ENCODE measurements at places on chromosomes 3 and 15.
A peak's percentile ranks its signal among the peaks of the same experiment; 100 is the strongest.

GRCh38 chr3:167754049-167754448 is 18.5 kb downstream of the SERPINI1 start:
- no peak for DNase-seq

DNA sequence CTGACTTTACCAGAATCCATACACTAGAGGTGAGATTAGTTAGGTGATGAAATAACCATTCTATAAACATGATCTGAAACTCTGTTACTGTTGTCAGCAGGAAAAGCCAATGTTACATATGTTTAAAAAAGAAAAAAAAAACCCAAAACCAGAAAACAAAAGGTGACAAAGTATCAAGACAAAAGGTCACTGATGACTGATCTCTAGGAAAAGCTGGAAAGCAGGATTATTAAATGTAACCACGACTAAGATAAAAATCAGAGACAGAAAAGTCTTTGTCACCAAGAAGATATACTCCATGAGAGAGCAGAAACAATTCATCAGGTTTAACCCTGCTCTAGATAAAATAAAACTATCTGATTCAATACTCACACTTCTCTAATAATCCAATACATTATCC is 5.4 kb upstream of the SETD5 start:
- DNase-seq, result no peak

- no peak for DNase-seq
Measured at GRCh38 chr3:72733676-72734075, 114.6 kb downstream of the SHQ1 start.

- no peak for DNase-seq
Measured at GRCh38 chr3:188244395-188244861, 90.5 kb downstream of the LPP start.

DNA sequence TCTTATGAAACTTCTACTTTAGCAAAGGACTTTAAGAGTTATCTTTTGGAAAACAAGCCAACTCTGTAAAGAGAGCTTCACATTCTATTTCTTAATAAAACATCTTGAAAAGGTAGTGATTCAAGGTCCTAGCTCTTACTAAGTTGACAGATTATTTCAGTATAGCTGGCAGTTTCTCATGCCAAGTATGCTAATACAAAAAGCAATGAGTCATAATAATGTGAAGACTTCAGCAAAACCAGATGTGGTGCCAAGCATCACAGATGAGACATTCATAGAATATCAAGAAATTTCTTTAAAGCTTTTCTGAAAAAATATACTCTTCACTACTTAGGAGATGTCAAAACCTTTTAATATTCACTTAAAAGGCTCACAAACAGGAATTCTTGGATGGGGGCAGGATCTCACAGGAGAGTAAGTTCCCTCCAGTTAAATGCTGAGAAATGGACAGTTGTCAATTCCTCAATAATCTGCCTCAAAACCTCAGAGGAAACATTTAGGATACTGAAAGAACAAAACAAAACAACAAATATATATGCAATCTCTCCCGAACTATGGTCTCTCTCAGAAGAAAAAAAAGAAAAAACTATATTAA is 45.6 kb downstream of the DCBLD2 start:
- DNase-seq, result no peak

DNA sequence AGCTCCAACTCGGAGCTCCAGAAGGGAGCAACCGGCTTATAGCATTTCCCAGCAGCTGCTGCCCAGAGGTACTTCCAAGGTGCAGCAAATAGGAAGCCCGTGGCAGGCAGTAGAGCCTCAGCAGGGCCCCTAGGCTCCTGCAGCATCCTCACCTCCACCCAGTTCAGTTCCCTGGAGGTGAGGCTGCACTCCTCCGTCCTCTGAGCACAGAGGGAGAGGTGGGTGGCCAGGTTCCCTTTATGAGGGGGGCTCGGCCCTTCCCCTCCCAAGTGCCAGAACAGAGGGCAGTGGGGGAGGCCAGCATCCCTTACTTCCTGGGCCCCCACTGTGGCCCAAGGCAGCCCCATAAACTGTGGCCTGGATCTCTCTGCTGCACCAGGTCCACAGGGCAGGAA is 150.2 kb downstream of the ATP10A start:
- no peak for DNase-seq

- DNase-seq, result no peak
Measured at GRCh38 chr15:90294601-90295269, 29.3 kb downstream of the NGRN start.

GRCh38 chr15:39878406-39878785 is 41.7 kb downstream of the GPR176 start:
- DNase-seq, result no peak

DNA sequence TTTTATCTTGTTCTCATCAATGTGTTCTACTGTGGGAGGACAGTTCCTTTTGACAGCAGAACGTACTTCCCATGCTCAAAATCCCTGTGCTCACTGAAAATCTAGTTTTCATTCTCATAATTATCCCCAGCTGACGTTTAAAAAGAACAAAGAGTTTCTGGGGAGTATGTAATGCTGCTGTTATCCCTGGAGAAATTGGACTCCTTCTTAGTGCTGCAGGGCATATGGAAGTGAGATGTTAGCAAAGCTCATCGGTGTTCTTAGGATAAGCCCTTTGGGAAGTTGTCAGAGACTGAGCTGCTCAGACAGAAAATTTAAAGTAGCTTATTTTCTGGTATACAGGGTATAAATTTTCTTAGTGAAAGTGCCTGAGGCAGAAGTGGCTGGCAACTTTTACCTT is 66.5 kb downstream of the CDAN1 start:
- no peak for DNase-seq

DNA sequence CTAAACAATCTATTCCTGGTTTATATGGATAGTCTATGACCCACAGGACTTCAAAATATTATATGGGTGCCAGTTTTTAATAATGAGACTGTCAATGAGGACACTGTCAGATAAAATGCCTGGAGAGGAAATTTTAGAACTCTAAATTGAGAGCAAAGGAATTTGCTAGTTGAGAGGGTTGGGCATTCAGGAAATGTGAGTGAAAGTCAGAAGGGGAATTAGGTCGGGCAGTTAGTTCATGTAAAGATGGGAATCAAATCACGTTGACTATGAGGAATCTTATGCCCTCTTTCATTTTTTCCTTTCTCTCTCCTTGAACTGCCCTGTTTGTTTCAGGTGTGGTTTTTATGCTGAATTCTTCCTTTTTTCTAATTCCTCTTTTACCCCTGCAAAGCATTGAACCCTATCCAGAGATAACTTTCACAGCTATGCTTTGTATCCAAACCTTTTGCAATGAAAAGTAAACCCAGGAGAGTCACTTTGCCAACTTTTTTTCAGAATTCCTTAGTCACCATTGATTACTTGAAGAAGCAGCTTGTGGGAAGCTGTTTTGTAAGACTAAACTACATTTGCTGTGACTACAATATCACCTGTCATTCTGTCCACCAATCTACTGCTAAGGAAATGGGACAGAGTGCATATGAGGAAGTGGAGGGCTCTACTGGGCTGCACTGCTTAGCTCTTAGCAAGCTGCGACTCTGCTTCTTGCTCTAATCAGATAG is 27.8 kb downstream of the CHP1 start:
- DNase-seq, result no peak

DNA sequence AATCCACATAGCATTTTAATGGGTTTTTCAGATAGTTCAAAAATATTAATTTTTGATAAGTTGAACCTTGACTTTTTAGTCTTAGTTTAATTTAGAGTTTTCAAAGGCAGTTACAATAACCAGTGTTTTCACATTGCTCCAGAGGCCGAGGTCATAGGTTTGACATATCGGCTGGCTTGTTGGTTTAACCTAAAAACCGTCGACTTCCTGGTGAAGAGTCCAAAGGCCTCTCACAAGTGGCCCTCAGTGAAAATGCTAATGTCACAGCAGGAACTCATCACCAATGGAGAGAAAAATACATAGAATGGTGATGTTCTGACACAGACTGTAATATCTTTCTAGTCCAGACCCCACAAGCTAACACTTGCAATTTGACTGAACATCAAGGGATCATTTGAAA is 642.3 kb downstream of the PLOD2 start:
- DNase-seq, result no peak

DNA sequence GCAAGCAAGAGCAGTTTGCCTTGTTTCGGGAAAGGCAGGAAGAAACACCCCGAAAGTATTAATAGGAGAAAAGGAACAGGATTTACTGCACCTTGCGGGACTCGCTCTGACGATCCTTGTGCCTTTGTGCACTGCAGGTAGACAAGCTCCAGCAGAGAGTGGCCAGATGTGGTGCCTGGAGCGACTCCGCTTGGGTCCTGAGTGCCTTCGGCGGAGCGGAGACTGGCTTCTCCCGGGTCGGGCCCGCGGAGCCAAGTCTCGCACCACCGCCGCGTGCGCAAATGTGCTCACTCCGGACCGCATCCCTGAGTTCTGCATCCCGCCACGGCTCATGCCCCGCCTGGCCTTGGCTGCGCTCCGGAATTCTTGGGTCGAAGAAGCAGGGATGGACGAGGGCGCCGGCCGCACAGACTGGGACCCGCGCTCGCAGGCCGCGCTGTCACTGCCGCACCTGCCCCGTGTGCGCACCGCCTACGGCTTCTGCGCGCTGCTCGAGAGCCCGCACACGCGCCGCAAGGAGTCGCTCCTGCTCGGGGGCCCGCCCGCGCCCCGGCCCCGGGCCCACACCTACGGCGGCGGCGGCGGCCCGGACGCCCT is 769 bp downstream of the C2CD4A start:
- DNase-seq, result peak; percentile 25

GRCh38 chr15:56042982-56043980 is 49.9 kb upstream of the NEDD4 start:
- DNase-seq, result no peak

GRCh38 chr3:67030785-67031740 is 33.0 kb downstream of the KBTBD8 start:
- no peak for DNase-seq

- no peak for DNase-seq
Measured at GRCh38 chr3:50251220-50251619, 15.2 kb downstream of the GNAI2 start.

- DNase-seq, result no peak
Measured at GRCh38 chr3:138889792-138890191, 55.1 kb upstream of the PIK3CB start.

- DNase-seq, result no peak
Measured at GRCh38 chr3:138332472-138333073, 2.9 kb upstream of the NME9 start.

- DNase-seq, result no peak
Measured at GRCh38 chr15:29528276-29528675, 258.7 kb upstream of the NSMCE3 start.

GRCh38 chr3:33833408-33834095 is 35.1 kb downstream of the PDCD6IP start:
- DNase-seq, result no peak

- no peak for DNase-seq
Measured at GRCh38 chr3:127730171-127730570, 57.4 kb downstream of the ABTB1 start.

GRCh38 chr3:115040673-115041286 is 106.3 kb downstream of the ZBTB20 start:
- DNase-seq, result peak; percentile 31

DNA sequence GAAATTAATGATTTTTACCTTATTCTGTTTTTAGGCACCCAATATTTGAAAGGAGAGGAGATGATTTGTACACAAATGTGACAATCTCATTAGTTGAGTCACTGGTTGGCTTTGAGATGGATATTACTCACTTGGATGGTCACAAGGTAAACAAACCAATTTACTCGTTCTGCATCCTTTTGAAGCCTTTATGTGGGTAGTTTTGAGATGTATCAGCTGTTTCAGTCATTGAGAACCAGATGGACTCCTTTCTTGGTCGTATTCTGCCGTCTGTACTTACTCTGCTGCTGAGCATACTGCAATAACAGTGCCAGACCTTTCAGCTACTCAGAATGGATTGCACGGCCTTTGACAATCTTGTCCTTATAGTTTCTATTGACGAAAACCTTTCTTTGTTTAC is 13.3 kb downstream of the DNAJB11 start:
- no peak for DNase-seq

DNA sequence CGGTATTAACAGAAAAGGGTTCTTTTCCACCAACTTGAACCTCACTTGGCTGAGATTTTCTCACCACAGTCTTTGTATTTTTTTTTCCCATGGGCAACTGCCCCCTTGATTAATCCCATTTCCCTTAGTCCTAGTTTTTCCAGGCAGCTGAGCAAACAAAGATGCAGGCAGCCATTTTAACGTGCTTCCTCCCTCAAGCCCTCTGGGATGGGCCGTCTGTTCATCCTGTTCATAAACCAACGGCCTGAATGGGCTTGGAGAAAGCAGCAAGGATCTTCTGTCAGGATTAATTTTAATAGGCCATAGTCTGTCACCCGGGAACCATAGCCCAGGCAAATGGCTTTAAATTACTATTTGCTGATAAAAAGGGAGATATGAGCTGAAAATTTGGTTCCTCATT is 10.4 kb upstream of the POLR2M start:
- no peak for DNase-seq

- DNase-seq, result no peak
Measured at GRCh38 chr3:168476360-168476980, 380.7 kb upstream of the GOLIM4 start.

- DNase-seq, result no peak
Measured at GRCh38 chr3:183880121-183880520, 4.6 kb downstream of the PARL start.

DNA sequence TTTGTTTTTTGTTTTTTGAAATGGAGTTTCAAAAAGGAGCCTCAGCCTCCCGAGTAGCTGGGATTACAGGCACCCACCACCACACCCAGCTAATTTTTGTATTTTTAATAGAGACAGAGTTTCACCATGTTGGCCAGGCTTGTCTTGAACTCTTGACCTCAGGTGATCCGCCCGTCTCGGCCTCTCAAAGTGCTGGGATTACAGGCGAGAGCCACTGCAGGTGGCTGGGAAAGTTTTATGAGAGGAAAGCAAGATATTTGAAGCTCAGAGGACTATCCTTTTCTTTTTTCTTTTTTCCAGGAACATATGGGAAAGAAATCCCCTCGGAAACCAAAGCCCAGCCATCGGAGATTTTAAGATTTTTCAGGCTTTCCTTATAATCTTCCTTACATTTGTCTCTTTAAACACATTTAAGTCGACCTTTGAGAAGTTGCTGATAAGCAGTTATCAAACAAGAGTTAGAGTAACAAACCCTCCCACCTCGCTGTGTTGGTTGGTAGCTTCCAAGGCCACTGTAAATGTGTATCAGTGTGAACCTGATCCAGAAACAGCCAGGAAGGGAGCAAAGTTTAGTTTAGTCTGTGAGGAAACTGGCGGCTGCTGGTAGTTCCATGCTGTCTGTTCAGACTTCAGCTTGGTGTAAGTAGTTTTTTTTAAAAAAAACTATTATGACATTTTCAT is 34.5 kb upstream of the MAP3K13 start:
- no peak for DNase-seq

DNA sequence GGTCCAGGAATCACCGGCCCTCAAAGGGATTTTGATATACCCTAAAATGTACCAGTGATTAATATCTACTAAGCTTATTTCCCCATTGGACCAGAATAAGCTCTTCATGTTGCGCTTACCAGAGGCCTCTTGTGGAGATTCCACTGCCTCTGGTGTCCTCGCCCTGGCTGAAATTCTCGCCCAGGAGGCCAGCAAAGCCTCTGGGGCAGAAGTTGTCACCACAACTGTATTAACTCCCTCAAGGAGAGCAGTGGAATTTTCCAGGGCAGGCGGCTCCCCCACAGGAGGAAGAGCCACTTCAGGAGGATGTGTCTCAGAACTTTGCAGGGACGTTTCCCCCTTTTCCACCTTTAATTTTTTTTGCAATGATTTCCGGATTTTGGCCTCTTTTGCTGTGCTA is 6.9 kb downstream of the DPPA4 start:
- no peak for DNase-seq

GRCh38 chr3:176935194-176935888 is 261.9 kb downstream of the TBL1XR1 start:
- DNase-seq, result no peak

Measured in stimulated activated CD4-positive, alpha-beta T cell treated with anti-CD3 and anti-CD28 coated beads, Interleukin-2, amount 100 ng/mL, for 48 hours (primary cell).